ENCODE measurements at places on chromosomes 11 and 22.

GRCh38 chr11:33778675-33779074 is 4.4 kb upstream of the FBXO3 start:
- H3K36me3 ChIP-seq = peaks cover 6% of the 10 kb centered on the region
- peaks cover 12% of the 10 kb centered on the region for H3K4me1 ChIP-seq
- no peak for DNase-seq
- H3K27ac ChIP-seq = peak overlapping the region; percentile 19
- H3K27me3 ChIP-seq = peaks cover 28% of the 10 kb centered on the region

GRCh38 chr11:48683226-48683720 is 194.7 kb downstream of the OR4A47 start:
- H3K27me3 ChIP-seq = no peaks in the 10 kb centered on the region
- no peak overlapping the region for H3K27ac ChIP-seq
- no peak for DNase-seq
- H3K4me3 ChIP-seq = no peak overlapping the region
- H3K36me3 ChIP-seq = no peaks in the 10 kb centered on the region
- no peaks in the 10 kb centered on the region for H3K4me1 ChIP-seq

GRCh38 chr11:33588056-33588455 is 112.6 kb downstream of the C11orf91 start:
- no peaks in the 10 kb centered on the region for H3K36me3 ChIP-seq
- peaks cover 24% of the 10 kb centered on the region for H3K27me3 ChIP-seq
- DNase-seq = no peak
- no peaks in the 10 kb centered on the region for H3K4me1 ChIP-seq
- H3K4me3 ChIP-seq = no peak overlapping the region

- H3K27me3 ChIP-seq = peaks cover 12% of the 10 kb centered on the region
- no peaks in the 10 kb centered on the region for H3K4me1 ChIP-seq
- H3K27ac ChIP-seq = no peak overlapping the region
Observed at GRCh38 chr11:94060401-94060800, 39.2 kb downstream of the HEPHL1 start.

- peak overlapping the region; percentile 90 for H3K4me3 ChIP-seq
- H3K36me3 ChIP-seq = no peaks in the 10 kb centered on the region
- no peaks in the 10 kb centered on the region for H3K27me3 ChIP-seq
- DNase-seq = no peak
Observed at GRCh38 chr11:74012074-74012809, 3.4 kb upstream of the UCP3 start.

GRCh38 chr11:117449111-117449693 is 121.5 kb downstream of the CEP164 start:
- no peaks in the 10 kb centered on the region for H3K36me3 ChIP-seq
- H3K27me3 ChIP-seq = peaks cover 29% of the 10 kb centered on the region
- H3K4me1 ChIP-seq = no peaks in the 10 kb centered on the region
- H3K4me3 ChIP-seq = no peak overlapping the region
- no peak overlapping the region for H3K27ac ChIP-seq

GRCh38 chr11:126824035-126824607 is 176.4 kb downstream of the KIRREL3 start:
- peaks cover 34% of the 10 kb centered on the region for H3K27me3 ChIP-seq
- no peak overlapping the region for H3K27ac ChIP-seq
- H3K4me3 ChIP-seq = no peak overlapping the region
- no peak for DNase-seq
